Ureter (tissue), 1 donor: ENCODE measurements at places on chromosomes 2 and 18. TPM values are rescaled to one million over a fixed set of nuclear protein-coding genes. Genes with fewer than 3 reads are reported as not detected.

Gene FNDC4
- 3.7 TPM for total RNA-seq

Gene ATP6V1B1
- 2.4 TPM for total RNA-seq

Gene TANK
- total RNA-seq, result 81.2 TPM

Gene IL1A
- total RNA-seq, result 5.9 TPM

Gene YWHAQ
- 225 TPM for total RNA-seq

Gene FN1
- total RNA-seq, result 125 TPM

Gene LYG2
- not detected for total RNA-seq

Gene CD302
- 25.2 TPM for total RNA-seq

Gene CPLX4
- total RNA-seq, result not detected

Gene KCNS3
- 20.3 TPM for total RNA-seq

Gene GCC2
- total RNA-seq, result 84.4 TPM

Gene IL1RN
- 80.2 TPM for total RNA-seq

Gene MCEE
- total RNA-seq, result 26.3 TPM

Gene CYTIP
- total RNA-seq, result 15.8 TPM

Gene PLCD4
- 3.9 TPM for total RNA-seq

Gene NTSR2
- not detected for total RNA-seq

Gene DNER
- total RNA-seq, result 0.34 TPM

Gene KLHL29
- total RNA-seq, result 16.8 TPM

Gene WDR35
- 20.6 TPM for total RNA-seq

Gene TRIM43
- not detected for total RNA-seq

Gene PRKCE
- total RNA-seq, result 54.3 TPM

Gene IL36A
- total RNA-seq, result not detected

Gene KCNJ13
- total RNA-seq, result 0.60 TPM

Gene POTEC
- total RNA-seq, result not detected

Gene DPP10
- total RNA-seq, result 1.0 TPM

Gene KCNE4
- 9.1 TPM for total RNA-seq

Gene PASK
- 17.4 TPM for total RNA-seq

Gene EEF1B2
- total RNA-seq, result 559 TPM

Gene IL1R2
- total RNA-seq, result 5.9 TPM

Gene PDE1A
- total RNA-seq, result 9.7 TPM

Gene AQP12B
- total RNA-seq, result not detected

Gene RAMP1
- 49.0 TPM for total RNA-seq

Gene RAB12
- 50.0 TPM for total RNA-seq
